ENCODE measurements at places on chromosomes 11 and 22.
A peak's percentile ranks its signal among the peaks of the same experiment; 100 is the strongest.

DNA sequence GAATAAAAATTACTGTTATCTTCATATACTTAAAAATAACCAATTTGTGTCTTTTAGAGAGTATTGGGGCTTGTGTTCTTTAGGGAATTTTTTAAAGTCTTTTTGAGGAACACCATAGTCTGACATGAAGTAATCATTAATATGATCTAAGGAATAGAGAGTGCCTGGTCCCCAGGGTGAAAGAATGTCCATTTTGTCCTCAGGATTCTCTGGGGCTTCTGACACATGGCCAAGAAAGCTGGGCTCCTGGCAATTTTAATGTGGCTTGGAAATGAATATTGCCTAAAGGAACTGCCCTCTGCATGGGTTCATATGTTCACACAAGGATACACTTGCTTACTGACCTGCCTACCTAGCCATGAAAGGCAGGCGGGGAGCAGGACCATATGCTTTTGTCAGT, 33.7 kb downstream of the NF2 start:
- no peak for DNase-seq

DNA sequence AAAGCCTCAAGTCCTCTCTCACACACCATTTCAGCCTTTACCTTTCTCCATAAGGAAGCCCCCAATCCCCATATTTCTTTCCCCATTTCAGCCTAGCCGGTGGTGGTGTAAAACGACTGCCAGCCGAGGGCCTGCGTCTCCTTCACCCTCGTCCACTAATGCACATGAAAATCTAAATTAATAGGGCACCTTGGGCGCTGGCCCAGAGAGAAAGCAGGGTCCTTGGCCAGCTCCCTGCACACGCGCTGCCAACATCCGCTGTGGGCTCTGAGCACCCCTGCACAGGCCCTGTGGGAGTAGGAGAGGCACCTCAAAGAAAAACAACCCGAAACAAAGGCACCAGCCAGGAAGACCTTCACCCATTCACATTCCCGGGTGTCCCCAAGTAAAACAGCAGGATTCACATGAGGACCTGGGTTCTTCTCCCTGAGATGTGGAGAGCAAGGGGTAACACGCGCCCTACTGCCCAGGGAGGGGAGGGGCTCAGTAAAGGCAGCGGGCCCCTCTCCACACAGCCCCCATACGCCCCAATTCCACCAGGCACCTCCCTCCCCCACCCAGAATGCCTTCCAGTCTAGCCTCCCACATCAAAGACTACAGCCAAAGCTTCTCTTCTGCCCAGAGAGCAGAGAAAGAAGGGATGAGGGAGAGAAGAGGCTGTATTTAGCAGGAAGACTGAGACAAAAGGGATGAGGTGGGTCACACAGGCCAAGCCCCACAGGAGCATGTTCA, 79.0 kb downstream of the MICAL3 start:
- no peak for DNase-seq

DNA sequence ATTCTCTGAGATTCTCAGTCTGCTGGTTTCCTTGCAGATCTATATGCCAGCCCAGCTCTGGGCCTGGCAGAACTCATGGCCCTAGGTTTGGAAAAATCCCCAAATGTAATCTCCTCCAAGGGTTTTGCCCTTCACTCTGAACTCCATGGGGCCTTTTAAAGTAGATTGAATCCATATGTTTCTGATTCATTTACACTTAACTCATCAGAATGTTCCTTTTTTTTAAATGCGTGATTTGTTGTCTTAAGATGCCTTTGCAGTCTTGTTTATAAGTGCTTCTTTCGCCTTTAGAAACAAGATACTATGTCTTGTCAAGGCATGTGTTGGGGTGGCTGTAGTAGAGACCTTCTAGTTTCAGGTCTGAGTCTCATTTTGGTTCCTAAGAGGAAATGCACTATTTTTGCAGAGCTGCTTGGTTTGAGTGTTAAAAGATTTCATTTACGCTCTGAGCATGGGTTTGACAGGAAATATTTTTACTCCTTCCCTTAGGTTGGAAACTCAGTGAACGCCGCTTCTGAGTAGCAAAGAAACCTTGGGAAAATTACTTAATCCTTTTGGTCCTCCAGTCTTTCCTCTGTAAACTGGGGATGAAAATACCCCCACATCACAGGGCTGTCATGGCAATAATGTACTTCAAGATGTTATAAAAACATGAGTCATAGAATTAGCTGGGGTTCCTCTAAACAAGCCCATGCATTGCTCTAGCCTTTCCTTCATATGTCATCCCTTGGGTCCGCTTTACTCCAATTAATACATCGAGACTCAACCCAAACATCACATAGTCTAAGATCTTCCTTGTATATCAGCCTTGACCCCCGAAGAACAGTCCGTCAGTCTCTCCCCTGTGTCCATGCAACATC, 83.5 kb downstream of the SNX19 start:
- no peak for DNase-seq

DNA sequence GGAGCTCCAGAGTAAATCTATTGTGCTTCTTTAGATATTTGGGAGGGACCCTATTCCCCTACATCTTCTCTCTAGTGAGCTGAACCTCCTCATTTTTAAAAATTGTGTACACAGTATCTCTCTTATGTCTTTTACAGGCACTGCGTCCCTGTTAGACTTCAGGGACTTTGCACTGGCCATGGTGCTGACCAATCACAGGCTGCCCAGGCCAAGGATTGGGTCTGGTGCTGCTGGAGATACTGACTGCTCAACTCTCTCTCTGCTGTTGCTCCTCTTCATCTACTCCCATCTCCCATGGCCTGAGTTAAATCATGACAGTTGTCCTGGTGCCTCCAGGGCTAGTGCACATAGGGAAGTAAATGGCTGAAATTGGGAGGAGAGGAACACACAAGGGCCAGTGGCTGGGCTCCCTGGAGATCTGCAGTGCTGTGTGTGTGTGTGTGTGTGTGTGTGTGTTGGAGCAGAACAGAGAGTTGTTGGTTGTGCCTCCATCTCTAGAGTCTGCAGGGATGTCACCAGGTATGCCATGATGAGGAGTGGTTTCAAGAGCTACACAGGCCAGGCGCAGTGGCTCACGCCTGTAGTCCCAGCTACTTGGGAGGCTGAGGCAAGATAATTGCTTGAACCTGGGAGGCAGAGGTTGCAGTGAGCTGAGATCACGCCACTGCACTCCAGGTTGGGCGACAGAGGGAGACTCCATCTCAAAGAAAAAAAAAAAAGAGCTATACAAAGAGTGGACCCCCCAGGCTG, 155.3 kb downstream of the ST3GAL4 start:
- DNase-seq = no peak

GRCh38 chr22:38038890-38039812, 18.1 kb upstream of the PICK1 start:
- no peak for DNase-seq

DNA sequence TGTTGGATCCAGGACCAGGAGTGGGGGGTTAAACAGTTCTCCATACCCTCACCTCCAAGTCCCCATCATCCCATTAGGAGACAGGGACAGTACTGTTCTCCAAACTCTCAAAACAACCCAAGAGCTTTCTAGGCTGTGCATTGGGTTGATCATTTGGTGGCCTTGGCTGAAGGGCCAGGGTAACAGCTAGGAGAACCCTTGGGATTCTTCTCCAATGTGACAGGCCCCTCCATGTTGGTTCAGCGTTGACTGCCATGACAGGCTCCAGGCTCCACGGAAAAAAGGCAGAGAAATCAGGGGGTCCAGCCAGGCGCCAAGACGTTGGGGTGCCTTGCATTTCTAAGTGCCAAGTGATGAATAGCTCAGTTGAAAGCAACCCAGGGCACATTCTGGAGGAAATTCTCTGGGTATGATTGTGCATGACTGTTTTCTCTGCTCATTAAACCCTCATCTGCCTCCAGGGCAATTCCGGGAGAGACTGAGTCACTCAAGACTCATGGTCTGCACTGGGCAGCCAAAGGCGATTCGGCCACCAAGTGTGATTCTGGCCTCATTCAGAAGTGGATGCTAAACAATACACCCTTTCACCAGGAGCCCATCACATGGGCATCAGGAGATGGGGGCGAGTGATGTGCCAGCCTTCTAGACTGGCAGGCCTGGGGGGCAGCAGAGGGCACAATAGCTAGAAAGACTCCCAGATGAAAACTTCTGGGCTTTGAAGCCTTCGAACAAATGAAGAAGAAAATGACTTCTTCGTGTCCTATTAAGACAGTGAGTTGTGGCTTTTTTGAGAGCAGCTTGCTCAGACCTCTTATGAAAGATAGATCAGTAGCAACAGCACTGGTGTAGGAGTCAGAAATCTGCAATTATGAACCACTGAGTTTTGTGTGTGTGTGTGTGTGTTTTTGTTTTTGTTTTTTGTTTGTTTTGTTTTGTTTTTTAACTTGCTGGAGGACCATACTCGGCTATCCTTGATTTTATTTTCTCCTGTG, 27.7 kb downstream of the CD44 start:
- no peak for DNase-seq

- DNase-seq = no peak
These were observed 347.8 kb upstream of the PLET1 start for GRCh38 chr11:112608509-112608908.

DNA sequence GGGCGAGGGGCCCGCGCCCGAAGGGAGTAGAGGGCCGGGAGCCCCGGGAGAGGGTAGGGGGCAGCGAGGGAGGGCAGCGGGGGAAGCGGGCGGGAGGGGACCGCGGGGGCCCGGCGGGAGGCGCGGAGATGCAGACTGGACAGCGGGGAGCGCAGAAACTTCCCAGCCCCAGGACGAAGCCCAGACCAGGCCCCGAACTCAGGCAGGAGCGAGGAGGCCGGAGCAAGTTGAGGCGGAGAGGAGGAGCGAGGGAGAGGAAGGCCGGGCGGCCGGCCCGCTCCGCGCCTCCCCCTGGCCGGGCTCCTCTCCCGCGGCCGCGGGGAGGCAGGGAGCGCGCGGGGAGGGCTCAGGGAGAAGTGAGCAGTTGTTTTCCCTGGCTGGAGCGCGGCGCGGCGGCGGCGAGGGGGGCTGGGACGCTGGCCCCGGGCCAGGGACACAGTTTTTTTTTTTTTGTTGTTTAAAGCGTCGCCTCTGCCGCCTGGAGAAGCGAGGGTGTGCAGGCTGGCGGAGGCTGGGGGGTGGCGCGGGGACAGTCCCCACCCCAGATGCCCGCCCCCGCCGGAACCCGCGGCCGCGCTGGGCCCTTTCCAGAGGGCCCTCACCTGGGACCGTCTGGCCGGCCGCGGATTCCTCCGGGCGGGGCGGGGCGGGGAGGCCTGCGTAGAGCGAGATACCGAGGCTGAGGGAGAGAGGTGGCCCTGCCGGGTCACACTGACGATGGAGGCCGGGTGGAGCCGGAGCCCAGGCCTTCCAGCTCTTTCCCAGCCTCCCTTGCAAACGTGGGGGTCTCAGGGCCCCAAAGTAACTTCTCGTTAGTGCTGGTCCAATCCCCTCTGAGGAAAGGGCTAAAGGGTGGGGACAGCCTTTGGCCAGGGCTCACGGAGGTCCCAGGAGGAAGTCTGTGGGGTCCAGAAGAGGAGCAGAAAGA, at the start of gene LTBP3:
Gene LTBP3, minus strand, starts transcription at position 358 of the 928 bp plus-strand sequence. CDS start 400 bp downstream, outside the sequence.
- peak; percentile 65 for DNase-seq

DNA sequence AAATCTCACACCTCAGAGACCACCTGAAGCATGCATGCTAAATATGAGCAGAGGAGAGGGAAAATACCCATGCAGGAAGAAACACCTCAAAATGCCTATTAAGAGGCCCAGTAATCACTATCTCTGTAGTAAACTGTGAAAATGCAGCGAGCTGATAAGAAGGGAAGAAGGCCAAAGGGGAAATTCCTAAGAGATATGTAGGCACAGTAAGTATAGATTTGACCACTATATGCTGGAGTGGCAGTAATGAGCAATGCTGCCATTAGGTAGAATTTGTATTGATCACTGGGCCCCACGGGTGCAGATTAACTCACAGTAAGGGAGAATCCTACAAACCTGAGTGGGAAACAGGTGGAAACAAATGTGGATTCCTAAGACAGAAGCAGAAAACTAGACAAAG, 1813.1 kb upstream of the RAG2 start:
- DNase-seq = no peak

GRCh38 chr11:68216171-68216938, 3.3 kb upstream of the KMT5B start:
- no peak for DNase-seq

- DNase-seq = no peak
These were observed 10.1 kb upstream of the BLID start for GRCh38 chr11:122126024-122126688.

GRCh38 chr22:42475122-42475521, 42.9 kb upstream of the NFAM1 start:
- DNase-seq = no peak

- peak; percentile 35 for DNase-seq
These were observed 30.0 kb upstream of the WNT11 start for GRCh38 chr11:76236092-76236999.

- DNase-seq = no peak
These were observed 31.5 kb upstream of the PANX2 start for GRCh38 chr22:50138988-50139387.

GRCh38 chr11:97687111-97687510, 1297.3 kb downstream of the JRKL start:
- no peak for DNase-seq

GRCh38 chr11:30465192-30465591, 121.0 kb downstream of the MPPED2 start:
- no peak for DNase-seq

DNA sequence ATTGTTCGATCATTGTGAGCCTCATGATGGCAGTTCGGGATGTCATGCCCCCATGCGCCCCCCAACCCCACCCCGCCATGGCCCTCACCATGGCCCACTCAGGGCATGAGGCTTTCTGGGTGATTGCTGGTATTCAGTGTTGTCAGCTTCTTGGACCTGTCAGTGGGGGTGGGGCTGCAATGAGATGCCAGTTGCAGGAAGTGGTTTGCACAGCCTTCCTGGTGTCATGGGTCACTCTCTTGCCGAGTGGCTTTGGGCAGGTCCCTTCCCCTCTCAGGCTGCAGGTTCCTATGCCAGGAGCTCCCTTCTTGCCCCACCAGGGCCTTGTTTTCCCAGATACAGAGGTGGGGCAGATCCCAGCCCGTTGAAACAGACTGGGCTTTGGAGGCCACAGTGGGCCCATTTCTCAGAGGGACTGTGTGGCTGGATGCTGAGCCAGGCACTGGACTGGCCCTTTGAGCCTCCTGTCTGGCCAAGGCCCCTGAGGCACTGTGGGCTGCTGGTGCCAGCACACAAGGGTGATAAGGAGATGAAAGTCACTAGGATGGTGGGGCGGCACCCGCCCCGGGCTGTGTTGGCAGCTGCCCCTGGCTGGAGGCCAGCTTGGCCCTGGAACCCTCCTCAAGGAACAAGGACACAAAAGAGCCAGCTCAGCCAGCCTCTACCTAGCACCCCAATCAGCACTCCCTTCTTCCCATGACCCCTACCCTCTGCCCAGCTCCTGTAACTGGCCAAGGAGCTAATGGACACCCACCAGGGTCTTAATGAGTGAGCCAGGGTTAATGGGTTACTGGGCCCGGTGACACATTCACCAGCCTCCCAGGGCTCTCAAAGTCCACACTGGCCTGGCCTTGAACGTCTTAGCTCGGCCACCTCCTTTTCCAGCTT, 1.5 kb upstream of the GGT1 start:
- DNase-seq = no peak

DNA sequence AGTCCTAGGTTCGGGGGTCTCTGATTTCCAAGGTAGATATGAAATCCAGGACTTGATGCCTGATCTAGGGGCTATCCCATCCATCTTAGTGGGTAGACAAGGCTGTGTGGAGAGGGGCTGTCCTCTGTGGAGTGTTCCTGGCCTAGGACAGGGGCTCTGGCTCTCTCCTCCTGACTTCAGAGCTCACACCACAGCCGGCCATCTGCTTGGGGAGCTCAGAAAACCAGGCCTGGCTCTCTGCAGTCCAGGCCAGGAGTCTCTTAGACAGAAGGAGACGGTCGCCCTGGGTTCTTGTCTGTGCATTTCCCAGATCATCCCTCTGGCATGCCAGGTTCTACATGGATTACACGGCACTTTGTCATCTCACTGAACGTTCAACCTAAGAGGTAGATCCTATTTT, 17.9 kb downstream of the TUB start:
- DNase-seq = no peak

GRCh38 chr11:69358398-69359020, 64.6 kb downstream of the MYEOV start:
- no peak for DNase-seq
